ENCODE measurements at places on chromosomes 16 and 17.

DNA sequence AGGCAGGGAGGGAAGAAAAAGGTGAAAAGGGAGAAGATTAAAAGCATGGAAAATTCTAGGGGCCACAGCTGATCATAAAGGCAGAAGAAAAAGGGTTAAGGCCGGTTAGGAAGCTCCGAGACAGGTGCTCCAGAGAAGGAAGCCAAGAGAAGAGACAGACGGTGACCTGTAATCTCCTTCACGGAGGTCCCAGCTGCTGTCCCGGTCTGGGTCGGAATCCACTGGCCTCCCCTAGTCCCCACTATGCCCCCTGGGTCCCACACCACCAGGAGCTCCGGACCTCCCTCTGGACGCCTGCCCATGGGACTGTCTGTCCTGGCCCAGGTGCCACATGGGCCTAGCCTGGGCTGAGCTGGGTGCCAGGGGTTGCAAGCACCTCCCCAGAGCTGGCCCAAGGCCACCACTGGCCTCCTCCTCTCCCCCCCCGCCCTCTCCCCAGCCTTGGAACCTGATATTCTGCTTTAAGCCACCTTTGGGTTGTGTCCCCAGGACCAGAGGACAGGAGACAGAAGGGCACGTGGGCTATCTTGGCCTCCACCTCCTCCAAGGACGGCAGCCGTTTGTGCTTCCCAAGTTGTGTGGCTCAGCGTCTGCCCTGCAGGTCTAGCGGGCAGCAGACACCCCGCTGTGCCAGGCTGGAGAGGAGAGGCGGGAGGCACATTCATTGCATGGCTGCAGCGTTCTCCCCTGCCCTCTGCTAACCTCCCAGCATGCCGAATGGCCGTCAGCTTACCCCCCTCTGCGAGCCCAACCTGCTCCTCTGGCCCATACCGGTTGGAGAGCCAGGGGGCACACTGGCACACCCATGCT is 102.4 kb downstream of the ENGASE start:
- no peak for DNase-seq

DNA sequence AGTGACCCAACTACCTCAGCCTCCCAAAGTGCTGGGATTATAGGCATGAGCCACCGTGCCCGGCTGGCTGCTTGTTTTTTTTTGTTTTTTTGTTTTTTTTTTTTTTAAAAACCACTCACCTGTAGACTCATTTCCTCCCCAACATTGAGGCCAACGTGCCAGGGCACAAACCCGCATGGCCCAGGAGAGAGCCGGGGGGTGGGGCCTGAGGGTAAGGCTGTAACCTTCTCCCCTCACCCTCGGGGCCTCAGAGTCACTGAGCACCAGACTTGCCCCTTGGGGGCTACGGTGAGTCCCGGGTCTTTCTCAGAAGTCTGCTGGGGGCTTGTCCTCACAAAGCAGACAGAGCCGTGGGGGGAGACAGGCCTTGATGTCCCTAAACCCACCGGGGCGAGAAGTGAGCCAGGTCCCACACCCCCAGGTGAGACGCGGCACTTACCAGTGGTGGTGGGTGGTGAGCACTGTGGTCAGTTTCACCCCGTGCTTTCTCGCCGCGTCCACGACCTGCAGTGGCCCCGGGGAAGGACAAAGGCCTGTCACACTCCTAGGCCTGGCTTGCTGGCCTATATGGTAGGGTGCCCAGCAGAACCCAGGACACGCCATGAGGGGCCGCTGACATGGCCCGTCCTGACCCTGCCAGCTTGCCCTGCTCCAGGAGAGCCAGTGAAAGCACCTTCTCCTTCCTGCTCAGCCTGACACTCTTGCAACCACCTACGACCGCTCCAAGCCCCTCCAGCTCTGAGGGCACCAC is 4.6 kb downstream of the HAGH start:
- DNase-seq = no peak

DNA sequence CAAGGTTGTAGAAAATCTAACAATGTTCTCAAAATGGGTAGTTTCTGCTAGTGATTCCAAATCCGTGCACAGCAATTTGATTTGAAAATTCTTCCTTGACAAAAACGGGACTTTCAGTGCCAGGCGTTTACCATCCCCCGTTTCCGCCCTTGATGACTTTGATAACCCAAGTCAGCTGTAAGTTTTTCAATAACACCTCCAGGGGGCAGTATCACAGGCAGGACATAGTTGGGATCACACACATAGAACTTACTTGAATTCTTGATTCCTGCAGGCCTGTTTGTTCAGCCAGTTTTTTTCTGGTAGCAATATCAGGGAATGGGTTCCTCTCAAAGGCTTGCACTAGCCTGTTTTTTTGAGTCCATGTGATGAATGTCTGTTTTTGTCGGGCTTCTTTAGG is 5.6 kb downstream of the DUXB start:
- peak; percentile 1 for DNase-seq

- no peak for DNase-seq
These were observed 2.7 kb upstream of the PRM1 start for GRCh38 chr16:11283820-11284248.

GRCh38 chr17:68248199-68248825 is 469 bp downstream of the AMZ2 start:
- DNase-seq = no peak

DNA sequence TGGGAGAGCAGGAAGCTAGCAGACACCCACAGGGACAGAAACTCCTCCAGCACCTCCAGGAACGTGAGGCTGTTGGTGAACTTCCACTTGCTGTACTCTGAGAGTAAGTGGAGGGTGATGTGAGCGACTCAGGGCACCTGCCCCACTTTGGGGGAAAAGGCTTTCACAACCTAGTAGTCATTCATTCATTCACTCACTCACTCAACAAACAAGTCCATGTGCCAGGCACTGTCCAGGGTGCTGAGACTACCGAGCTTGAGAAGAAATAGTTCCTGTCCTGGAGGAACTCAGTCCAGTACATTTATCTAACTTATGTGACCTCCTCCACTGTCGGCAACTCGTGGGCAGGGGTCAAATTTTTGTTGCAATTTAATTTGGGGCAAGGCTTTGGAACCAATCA is 26.6 kb downstream of the LGALS9 start:
- DNase-seq = peak; percentile 4

- DNase-seq = peak; percentile 96
These were observed 3.5 kb upstream of the TSPOAP1 start for GRCh38 chr17:58331815-58332777.

DNA sequence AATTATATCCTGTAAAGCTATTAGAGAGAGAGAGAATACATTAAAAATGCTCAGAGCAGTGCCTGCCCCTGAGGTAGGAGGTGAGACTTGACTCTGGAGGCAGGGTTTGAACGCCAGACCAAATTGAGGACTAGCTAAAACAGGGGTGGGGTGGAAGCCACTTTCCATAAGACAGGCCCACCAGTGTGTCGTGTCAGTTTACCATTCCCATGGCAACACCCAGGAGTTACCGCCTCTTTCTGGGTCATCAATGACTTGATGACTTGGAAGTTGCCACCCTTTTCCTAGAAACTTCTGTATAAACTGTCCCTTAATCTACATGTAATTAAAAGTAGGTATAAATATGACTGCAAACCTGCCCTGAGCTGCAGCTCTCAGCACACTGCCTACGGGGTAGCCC is 32.0 kb upstream of the ABCC12 start:
- DNase-seq = no peak

DNA sequence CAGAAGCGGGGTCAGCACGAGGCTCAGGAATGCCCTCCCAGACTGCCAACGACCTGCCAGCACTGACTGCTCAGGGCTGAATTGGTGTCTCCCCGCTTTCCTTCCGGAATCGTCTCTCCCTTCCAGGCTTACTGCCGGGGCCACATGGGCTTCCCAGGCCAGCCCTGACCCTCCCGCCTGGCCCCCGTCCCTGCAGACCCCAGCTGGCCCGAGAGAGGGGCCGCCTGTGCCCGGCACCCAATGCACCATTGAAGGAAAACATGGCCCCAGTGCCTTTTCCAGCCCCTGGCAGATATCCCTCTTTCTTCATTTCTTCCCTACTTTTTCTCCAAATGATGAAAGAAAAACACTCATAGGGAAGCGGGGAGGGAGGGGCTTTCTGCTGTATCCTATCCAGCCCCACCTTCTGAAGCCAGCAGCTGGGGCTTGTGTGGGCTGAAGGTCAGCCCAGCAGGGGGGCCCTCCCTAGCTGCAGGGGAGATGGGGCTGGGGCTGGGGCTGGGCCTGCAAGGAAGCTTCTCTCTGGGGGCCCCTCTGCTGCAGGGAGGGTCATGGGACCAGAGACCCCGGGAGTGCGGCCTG is 25.9 kb downstream of the ZNF469 start:
- DNase-seq = no peak

GRCh38 chr16:65756163-65756562 is 610.3 kb upstream of the CDH5 start:
- no peak for DNase-seq

DNA sequence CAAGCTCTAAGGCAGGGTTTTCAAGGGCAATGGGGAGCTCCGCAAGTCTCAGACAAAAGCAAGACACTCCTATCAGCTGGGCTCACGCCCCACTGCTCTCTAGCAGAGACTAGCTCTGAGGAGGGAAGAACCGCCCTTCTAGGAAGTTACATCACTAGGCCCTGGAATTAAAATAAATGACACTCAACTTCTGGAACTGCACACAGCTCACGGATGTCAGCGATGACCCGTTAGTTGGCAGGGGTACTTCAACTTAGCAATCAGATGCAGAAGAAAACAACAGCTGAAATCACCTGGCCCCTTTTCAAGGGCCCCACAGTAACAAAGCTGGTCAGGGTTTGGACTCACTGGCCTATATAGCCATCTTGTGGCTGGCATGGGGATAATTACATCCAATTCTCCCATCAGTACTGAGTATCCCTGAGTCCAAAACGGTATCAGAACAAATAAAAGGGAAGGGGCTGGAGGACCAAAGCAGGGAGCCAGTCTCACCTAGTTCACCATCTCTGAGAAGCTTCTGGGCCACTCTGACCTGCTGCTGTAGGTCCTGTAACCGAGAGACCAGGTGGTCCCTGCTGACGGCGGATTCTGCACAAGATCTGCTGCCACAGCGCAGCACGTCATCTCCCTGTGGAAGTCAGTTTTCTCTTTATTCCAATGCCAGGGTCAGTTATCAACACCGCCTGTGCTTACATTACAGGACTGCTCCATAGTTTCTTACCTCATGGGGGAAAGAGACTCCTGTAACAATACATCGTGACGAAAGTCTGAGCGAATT is 22.2 kb downstream of the SERPINF1 start:
- no peak for DNase-seq

DNA sequence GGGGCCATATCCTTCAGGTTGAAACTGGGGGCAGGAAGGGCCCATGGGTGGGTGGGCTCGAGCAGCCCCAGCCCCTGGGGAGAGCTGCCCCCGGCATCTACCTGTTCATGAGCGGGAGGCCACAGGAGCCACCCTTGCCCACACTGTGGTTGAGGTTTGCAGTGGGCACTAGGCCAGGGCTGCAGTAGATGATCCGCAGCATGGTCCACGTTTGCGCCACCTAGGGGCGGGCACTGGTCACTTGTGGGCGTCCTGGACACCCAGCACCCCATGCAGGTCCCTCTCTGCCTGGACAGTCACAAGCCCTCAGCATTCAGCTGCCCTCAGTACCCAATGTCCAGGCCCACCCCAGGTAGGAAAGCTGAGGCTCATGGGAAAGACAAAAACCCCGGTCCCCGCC is 1.8 kb upstream of the JMJD8 start:
- DNase-seq = no peak

DNA sequence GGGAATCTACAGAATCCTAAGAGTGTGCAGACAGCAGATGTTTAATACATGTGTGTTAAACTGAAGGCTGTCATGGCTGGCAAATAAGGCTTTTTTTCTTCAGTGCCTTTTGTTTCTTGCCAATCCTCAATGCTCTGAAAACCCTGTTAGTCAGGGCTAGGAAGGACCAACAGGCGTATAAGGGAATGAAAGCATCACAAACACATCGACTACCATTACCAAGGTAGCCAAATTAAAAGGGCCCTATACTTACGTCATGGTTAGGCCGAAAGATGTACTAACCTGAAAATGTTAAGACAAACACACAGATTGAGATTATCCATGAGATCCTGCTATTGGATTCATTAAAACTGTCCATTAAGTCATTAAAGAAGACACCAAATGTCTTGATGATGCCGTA is 13.1 kb downstream of the SLC16A6 start:
- no peak for DNase-seq

DNA sequence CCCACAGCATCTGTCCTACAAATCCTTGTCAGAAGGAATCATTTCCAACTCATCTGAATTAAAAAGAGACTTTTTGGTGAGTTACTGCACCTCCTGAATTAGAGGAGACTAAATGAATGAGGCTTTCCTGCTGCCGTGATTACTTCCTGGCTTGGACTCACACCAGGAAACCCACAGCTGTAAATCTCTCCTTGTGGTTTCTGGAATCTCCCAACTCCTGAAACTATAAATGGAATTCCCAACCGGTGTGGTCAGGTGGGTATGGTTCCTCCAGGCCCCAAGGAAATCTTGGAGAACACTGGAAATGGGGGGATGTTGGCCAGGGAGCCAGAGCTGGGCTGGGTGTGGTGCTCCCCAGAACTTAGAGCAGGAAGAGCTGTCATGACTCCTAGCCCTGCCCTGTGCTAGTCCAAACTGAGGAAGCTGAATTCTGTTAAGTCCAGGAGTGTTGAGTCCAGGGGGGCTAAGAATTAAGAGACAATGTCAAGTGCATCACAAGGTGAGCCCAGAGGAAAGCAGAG is 216.4 kb downstream of the GSG1L start:
- no peak for DNase-seq

- no peak for DNase-seq
These were observed 79.8 kb upstream of the ADAMTS18 start for GRCh38 chr16:77514500-77515220.

- DNase-seq = no peak
These were observed 208.9 kb downstream of the RBFOX3 start for GRCh38 chr17:79401704-79402674.

DNA sequence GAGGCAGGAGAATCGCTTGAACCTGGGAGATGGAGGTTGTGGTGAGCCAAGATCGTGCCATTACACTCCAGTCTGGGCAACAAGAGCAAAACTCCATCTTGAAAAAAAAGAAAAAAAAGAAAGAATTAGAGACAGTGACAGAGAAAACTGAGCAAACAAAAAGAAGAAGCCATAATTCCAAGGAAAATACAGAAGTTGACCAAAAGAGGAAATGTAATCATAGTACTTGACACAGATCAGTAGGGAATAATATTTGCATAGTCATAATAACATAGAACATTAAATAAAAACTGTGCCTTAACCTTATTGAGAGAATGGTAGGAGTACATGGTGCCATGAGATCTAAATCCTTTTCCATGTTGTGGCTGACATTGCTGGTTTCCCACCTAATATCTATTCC is 14.7 kb upstream of the USP31 start:
- DNase-seq = no peak

- DNase-seq = peak; percentile 97
These were observed at the start of gene AURKB for GRCh38 chr17:8209907-8210760. TSS of gene AURKB (minus strand) at chr17:8210575. CDS start at chr17:8210224, 351 bp downstream.

- peak; percentile 96 for DNase-seq
These were observed at the start of gene MGRN1 for GRCh38 chr16:4624015-4624826. TSS of gene MGRN1 (plus strand) at chr16:4624826. CDS start at chr16:4624961, 135 bp downstream.
